Astrocyte (in vitro differentiated cells and primary cell): ENCODE measurements at places on chromosomes 1 and 21. TPM values are rescaled to one million over a fixed set of nuclear protein-coding genes. Genes with fewer than 3 reads are reported as not detected.

TIE1 gene
- 0.87 and 0.98 TPM in 2 replicates for total RNA-seq

NUDT17 gene
- total RNA-seq: 2.6 and 3.3 TPM in 2 replicates

KLF17 gene
- 0.09 TPM in 1 of 2 replicates, not detected in the other for total RNA-seq

GJA9 gene
- total RNA-seq: not detected in 2 replicates

FAM131C gene
- 0.11 and 0.38 TPM in 2 replicates for total RNA-seq

ICOSLG gene
- 4.6 and 4.7 TPM in 2 replicates for total RNA-seq

NTMT2 gene
- 0.43 TPM in 1 of 2 replicates, not detected in the other for total RNA-seq

MROH9 gene
- total RNA-seq: not detected in 2 replicates

LRRIQ3 gene
- total RNA-seq: 0.19 and 0.52 TPM in 2 replicates

DIRAS3 gene
- 0.52 and 1.3 TPM in 2 replicates for total RNA-seq

TLR5 gene
- total RNA-seq: 1.1 and 1.2 TPM in 2 replicates

DNA sequence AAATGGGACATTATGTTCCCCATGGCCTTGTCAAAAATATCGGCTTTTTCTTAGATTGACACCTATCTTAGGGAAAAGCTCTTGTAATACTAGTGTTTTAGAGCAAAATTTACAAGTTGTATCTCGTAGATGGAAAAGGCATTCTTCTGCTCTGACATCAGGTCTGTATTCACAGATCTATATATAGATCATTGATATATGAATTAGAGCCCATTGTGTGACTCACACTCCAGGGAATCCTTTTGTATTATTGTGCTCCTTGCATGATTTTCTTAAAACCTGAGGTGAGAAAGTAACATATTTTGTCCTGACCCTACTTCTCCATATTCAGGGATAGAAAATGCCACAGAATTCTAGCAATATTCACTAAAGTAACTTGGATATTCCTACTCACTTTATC is 1160.8 kb upstream of the B3GALT2 start:
- DNase-seq: peak; percentile 31

GRCh38 chr1:24666794-24667193 is 23.7 kb downstream of the SRRM1 start:
- DNase-seq: no peak

GRCh38 chr21:15243406-15243805 is 178.6 kb upstream of the NRIP1 start:
- DNase-seq: no peak

DNA sequence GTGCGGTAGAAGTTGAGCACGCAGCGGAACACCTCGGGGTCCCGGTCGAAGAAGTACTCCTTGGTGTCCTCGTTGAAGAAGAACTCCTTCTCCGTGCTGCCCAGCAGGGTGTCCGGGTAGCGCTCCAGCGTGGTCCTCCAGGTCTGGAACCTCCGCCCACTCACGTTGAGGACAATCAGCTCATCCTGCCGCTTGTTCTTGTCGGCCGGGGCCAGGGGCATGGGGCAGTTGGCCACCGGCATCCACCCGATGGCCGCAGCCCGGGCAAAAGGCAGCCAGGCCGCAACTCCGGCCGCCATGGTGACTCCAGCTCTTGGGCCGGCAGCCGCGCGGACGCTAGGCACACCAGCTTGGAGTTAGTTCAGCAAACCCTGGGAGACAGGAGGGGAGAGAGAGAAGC is 7.0 kb downstream of the KCND3 start:
- no peak for DNase-seq

- no peak for DNase-seq
These were observed 14.9 kb upstream of the SSBP3 start for GRCh38 chr1:54421101-54421504.

- DNase-seq: no peak
These were observed 11.5 kb downstream of the ATP1A4 start for GRCh38 chr1:160162931-160163330.

GRCh38 chr1:160090760-160091159 is 7.7 kb downstream of the IGSF8 start:
- no peak for DNase-seq

DNA sequence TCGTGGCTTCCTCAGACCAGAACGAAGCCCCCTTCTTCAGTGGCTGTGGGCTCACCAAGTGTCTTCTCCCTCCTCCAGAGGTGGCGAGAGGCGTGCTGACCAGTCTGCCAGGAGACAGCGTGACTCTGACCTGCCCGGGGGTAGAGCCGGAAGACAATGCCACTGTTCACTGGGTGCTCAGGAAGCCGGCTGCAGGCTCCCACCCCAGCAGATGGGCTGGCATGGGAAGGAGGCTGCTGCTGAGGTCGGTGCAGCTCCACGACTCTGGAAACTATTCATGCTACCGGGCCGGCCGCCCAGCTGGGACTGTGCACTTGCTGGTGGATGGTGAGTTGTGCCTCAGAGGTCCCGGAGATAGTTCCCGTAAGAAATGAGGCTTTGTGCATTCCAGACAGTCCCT is 24.0 kb downstream of the IL6R start:
- no peak for DNase-seq

DNA sequence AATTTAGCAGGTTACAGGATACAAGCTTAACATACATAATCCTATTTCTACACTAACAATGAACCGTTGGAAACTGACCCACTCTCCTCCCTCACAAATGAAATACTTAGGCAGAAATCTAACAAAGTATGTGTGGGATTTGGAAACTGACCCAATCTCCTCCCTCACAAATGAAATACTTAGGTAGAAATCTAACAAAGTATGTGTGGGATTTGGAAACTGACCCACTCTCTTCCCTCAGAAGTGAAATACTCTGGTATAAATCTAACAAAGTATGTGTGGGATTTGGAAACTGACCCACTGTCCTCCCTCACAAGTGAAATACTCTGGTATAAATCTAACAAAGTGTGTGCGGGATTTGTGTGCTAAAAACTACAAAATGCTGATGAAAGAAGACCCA is 60.3 kb downstream of the TRAF5 start:
- peak; percentile 92 for DNase-seq

- no peak for DNase-seq
These were observed 7.3 kb upstream of the AHCYL1 start for GRCh38 chr1:109977225-109977624.

GRCh38 chr1:77238462-77238861 is 19.2 kb upstream of the PIGK start:
- no peak for DNase-seq

- DNase-seq: no peak
These were observed 59.5 kb downstream of the ATP2B4 start for GRCh38 chr1:203686091-203686632.

DNA sequence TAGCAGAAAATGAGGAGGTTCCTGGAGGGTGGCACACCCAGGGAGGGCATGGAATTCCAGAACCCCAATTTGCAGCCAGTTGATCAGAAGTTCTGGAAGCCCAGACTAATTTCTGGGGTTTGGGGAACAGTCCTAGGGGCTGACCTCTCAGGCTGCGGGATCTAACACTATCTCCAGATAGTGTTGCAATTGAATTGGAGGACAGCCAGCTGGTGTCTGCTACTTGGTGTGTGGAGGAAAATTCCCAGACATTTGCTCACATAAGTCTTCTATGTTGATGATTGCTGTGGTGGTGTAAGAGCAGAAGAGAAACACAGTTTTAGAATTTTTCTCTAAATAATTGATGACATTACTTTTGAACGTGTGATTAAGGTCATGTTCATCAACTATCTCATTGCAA is 154.3 kb upstream of the RNPC3 start:
- peak; percentile 84 for DNase-seq

- no peak for DNase-seq
These were observed 38.5 kb downstream of the PYHIN1 start for GRCh38 chr1:158969855-158970254.

DNA sequence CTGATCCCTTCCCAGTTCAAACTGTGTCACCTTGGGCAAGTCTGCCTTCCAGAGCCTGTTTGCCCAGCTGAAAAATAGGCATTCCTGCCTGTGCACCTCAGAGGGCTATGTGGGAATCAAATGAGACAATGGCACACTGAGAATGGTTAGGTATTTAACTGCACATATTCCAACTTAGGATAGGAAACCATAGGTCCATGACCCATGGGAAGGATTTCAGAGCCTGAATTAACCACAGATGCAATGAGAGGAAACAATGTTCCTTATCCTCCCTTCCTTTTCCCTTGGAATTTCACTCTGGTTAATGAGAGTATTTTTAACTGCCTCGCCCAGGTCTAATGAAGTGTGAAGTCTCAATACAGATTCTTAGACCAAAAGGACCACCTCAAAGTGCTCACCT is 12.7 kb downstream of the PAFAH2 start:
- no peak for DNase-seq

DNA sequence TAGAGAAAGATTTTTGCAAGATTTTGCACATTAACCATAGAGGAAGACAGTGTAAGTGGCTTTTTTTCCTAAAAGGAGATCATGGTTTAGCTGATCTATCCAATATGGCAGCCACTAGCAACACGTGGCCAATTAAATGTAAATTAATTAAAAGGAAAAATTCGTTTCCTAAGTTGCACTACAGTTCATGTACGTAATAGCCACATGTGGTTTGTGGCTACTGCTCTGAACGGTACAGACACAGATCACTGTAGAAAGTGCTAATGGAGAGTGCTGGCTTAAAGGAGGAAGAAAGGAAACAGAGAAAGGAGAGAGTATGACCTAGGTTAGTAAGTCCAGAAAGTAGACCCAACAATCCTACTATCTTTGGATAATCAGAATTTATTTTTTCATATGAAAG is 170.8 kb downstream of the SIPA1L2 start:
- DNase-seq: no peak

DNA sequence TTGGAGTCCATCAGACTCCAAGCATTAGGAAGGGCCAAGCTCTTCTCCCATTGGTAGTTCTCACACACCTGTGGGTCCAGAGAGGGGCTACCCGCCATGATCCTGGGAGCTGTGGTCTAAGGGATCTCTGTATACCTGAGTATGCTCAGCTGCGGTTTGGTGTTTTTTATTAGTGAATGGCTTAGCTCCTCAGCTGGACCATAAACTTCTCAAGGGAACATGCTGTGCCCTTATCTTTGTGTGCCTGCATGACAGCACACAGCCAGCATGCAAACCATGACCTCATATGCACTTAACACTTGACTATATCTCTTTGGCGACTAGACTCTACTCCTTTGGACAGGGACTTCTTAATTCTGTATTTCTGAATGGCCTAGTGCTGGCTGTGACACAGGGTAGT is 94.5 kb downstream of the CD58 start:
- no peak for DNase-seq

DNA sequence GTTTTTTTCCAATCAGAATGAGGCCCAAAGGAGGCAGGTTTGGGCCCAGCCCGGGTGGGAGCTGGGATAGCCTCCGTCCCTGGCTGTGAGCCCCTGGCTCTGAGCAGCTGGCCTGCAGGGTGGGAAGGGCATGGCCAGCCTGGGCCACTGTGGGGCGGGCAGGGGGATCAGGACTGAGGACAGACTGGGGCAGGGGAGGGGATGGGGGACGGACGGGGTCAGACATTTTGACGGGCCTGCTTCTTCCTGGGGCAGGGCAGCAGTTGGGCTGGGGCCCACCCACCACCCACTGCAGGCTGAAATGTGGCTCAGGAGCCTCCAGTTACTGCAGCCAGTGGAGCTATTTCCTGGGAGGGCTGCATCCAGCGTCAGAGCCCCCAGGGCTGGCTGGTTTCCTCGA is 2.5 kb upstream of the SLC6A9 start:
- no peak for DNase-seq

- no peak for DNase-seq
These were observed 223.6 kb upstream of the RAB4A start for GRCh38 chr1:229047161-229047839.

DNA sequence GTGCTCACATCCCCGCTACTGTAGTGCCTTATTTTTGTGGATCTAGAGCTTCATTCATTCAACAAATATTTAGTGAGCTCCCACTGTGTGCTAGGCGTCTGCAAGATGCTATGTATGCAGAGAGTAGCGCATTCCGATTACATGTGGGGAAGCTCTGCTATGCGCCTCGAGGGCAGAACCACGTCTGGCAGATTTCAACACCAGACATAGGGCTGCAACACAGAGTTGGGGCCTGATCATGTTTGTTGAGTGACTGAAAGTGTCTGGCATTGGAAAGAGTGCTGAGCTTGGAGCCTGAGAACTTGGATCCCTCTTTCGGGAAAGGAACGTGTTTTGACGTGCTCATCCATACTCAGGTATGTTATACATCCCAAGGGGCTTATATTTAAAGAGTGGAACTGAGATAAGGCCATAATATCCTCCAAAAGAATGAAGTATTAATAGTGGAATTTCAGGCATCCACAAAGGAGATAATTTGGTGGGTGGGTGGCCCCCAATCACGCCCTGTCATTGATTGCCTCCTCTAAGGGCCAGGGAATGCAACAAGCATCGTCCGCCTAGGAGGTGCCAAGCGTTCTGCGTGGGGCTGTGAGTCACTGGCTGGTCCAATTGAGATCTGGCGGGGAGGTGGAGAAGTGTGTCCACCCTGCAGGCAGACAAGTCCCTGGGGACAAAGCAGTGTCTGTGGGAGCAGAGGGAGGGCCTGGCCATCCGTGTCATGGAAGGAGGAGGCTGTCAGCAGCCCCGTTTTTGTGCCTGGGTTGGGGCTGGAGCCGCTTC is 62.8 kb upstream of the ZBTB40 start:
- DNase-seq: no peak

GRCh38 chr1:239457491-239458143 is 71.2 kb downstream of the CHRM3 start:
- no peak for DNase-seq

DNA sequence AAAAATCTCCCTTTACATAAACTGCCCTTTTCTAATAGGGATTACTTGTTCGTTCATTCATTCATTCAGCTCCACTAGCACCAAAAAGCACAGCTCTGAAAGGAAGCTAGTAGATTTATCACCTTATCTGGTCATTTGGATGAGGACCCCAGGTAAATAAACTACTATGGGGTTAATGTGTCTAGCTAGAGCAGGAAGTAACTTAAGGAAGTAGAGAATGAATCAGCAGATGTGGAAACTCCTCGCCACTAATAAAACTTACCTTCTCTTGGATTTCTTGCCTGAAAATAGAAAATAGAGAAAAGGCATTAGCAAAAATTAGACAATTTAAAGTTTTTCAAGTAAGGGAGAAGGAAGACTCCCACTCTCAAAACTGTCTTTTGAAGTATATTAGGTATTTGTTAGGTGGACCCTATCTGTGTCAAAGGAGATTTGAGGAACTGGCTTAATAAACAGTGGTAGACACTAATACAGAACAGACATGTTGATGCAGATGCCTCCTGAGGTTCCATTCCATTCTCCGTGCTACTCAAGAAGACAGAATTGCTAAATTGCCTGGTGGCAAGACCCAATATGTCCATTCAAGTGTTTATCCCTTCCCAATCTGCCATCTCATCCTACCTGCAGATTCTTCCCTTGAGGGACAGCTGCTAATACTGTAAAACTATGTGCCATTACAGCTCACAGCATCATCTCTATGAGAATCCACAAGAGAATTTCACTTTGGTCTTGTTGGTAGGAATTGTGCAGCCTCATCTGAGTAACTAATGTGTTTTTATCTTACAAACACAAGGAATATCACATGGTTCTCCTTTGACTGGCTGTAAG is 14.9 kb downstream of the SELL start:
- no peak for DNase-seq

DNA sequence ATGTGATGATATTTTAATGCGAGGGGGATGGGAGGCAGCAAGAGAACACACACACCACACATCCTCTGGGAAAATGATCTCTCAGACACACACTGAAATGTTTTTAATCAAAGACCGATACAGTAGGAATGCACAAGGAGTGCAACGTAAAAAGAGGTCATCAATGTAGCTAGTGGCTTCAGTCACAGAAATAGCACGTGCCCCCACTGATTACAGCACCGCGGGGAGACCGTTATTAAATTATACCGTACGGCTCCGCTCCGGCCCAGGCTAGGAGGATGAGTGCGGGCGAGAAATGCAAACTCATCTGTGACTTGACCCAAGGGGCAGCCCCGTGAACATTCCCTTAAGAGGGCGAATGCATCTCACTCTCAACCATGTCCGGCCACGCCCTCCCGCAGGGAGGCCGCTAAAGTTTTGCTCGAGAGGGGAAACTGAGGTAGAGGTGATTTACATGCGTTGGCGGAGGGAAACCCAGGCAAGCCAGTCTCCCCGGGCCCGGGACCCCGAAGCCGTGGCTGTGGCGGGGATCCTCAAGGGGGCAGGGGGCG is 552 bp downstream of the UBR4 start:
- DNase-seq: peak; percentile 36
